Bone marrow (tissue), 2 donors: ENCODE measurements at places on chromosomes 13 and 19.

GRCh38 chr19:6241680-6242377 is 37.9 kb downstream of the MLLT1 start:
- no peak for DNase-seq

GRCh38 chr19:48858984-48859710 is 9.3 kb downstream of the PLEKHA4 start:
- peak; percentile 23 for DNase-seq

- no peak for DNase-seq
Measured at GRCh38 chr13:99422586-99423220, 78.6 kb upstream of the TM9SF2 start.

DNA sequence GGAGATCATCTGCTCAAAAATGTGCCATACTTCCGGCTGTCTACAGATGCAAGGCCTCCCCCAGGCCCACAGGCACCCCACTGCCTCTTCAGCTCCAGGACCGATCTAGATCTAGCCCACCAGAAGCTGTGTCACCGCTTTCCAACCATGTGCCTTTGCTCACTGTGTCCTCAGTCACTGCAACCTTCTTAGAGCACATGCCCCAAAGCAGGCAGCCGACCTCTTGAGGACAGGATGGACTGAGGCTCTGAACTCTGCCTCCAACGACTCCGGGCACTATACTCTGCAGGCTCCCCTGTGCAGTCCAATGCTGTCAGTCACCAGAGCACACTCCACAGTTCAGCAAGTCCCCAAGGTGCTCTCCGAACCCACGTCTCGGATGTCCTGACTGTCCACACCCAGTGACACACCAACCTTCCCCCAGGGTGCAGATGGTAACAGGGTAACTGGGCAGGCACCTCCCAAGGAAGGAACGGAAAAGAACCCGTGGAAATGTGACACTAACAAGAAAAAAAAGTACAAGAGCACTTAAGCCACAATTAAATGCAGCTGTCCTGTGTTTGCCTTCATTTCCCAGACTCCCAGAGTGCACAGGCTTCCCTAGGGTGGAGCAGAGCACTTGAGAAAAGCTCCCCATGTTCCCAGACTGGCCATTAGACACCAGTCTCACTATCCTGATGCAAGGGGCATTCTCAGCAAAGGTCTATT is 4.8 kb downstream of the STK24 start:
- no peak for DNase-seq

DNA sequence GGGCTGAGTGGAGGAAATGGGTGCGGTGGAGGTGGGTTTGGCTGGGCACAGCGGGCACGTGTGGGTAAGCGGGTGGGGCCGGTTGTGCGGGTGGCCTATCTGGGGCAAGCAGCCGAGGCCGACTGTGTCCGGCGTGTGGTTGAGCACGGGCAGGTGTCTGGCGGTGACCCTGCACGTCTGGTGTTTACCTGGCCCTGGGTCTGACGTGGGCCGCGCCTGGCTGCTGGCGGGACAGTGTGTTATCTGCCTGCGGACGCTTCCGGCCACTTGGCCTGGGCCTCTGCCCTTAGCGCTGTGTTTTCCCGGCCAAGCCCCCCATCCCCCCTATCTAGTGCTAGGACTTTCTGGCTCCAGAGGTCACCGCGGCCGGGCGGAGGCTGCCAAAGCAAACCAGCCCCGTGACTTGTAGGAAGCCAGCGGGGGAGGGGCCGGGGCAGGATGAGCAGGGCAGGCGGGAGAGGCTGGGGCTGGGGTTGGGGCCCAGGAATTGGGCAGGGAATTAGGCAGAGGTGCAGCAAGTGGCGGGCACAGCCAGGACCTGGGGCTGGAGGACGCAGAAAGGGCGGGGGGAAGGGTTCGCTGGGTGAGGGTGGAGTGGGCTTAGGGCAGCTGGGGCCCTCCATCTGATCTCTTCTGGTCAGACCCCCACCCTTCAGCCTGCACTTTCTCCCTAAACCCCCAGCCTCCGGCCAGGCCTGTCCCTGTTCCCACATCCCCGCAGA is 534 bp upstream of the HPN start:
- DNase-seq: no peak

DNA sequence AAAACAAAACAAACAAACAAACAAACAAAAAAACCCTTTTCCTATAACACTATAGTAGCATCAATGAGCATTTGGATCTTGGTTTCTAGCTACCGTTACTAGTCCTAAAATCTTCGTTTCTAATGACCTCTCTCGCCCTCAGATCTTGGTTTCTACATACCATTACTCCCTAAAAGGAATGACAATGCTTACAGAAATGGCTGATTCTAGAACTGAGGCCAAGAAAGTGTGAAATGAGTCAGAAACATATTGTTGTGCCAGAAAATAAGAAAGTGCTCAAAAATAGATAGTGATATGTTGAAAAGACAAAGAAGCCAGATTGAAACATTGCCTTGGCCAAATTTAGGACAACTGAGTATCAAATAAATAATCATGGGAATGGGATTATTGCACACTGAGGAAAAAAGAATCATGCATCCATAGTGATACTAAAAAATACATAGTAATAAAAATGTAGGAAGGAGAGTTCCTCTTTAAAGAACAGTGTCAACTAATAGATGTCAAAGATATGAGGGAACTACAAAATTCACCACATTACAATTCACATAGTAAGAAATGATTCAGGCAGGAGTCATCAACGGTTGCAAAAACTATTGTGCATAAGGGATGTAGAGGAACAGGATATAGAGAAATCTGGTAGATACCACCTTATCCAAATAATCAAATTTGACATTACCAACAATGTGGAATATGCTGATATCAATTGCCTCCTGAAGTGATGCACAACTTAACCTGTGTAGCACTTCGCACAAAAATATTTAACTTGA is 386.6 kb downstream of the DIAPH3 start:
- DNase-seq: no peak

DNA sequence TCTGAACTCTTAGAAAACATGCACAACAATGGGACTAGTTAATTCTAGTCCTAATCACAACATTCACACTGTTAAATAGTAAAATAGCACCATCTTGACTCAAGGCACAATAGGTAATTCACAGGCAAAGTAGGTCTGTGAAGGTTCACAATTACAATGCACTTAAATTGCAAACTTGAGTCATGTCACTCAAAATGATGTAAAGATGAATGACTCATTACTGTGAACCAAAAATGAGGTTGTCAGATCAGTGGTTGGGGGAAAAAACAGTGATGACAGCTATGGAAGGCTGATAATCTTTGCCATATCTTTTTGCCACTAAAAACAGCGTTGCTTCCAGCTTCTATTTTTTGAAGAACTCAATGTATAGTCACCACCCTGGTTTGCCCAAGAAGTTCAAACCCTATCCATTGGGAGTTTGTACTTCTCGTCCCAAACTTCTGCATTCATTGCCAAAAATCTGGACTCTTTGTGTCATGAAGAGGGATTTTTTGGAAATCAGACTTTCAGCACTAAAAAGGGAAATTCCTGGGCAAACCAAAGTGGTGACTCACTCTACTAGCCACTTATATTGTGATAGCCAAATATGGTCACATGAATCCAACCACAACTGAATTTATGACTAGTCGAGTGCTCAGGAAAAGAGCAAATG is 200.9 kb upstream of the TMTC4 start:
- no peak for DNase-seq

DNA sequence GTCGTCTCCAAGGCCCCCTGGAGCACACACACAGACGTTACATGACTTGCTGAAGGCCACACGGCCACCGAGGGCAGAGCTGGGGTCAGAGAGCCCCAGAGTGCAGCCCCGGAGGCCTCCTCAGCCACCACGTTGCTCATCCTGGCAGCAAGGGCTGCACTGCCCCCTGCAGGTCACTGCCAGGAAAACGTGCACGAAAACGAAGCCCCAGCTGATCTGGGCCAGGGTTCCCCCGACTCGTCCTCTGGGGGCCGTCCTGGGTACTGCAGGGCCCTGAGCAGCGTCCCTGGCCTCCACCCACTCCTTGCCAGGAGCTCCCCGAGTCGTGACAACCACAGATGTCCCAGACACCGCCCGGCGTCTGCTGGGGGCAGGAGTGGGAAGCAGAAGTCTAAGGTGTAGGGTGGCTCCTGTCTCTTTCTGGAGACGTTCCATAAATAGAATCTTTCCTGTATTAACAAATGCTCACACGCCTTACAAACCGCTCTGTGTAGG is 3.4 kb downstream of the TPGS1 start:
- peak; percentile 84 for DNase-seq

GRCh38 chr13:90615767-90616166 is 731.7 kb upstream of the MIR17HG start:
- no peak for DNase-seq

DNA sequence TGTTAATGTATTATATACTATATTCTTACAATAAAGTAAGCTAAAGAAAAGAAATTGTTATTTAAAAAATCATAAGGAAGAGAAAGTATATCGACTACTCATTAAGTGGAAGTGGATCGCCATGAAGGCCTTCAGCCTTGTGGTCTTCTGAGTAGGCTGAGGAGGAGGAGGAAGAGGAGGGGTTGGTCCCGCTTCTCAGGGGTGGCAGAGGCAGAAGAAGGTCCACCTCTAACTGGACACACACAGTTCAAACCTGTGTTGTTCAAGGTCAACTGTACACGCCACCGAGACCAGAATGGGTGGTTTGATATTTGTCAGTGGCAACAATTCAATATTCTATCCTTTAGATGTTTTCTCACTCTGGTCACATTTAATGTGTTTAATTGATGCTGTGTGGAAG is 67.2 kb downstream of the ALOX5AP start:
- no peak for DNase-seq

- DNase-seq: no peak
Measured at GRCh38 chr13:65112531-65112941, 2117.6 kb downstream of the PCDH9 start.

- DNase-seq: no peak
Measured at GRCh38 chr19:16660763-16661479, at the start of gene TMEM38A. Gene TMEM38A (plus strand): TSS chr19:16661139. CDS start chr19:16661218, 79 bp downstream.

DNA sequence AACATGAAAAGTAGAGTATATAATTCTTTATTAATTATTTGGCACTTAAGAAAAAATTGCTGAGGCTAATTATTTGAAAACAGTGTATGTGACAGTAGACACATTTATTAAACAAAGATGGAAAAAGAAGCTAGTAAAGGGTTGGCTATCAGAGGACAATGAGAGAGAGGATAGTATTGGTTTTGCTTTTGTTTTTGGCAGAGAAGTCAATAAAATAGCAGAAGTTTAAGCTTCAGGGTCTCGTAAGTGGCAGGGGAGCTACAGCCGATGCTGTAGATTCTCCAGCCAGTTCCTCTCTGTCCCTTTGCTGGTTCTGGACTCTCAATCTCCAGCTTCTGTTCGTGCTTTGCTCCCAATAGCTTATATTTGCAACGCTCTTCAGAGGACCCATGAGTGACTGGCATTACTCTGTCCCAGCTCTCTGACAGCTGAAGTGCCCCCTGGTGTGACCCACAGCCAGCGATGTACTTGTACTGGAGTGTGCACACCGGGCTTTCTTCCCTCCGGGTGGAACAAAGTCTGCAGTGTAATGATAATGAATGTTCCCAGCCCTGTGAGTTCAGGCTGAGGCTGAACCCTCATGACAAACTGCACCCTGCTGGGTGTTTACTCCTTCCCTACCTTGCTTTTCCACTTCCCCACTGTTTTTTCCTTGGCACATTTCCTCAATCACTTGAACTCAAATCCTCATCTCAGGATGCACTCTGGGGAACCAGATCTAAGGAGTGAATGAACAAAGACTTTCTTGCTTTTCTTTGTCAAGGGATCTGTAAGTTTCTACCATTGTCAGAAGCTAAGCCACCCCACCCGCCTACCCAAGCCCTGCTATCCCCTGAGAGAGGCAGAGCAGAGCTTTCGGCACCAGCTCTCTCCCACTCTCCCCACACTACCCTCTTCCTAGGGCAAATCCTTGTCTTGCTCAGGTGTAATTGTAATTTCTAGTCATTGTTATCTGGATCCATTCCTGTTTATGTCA is 254.8 kb downstream of the LHFPL6 start:
- DNase-seq: no peak

DNA sequence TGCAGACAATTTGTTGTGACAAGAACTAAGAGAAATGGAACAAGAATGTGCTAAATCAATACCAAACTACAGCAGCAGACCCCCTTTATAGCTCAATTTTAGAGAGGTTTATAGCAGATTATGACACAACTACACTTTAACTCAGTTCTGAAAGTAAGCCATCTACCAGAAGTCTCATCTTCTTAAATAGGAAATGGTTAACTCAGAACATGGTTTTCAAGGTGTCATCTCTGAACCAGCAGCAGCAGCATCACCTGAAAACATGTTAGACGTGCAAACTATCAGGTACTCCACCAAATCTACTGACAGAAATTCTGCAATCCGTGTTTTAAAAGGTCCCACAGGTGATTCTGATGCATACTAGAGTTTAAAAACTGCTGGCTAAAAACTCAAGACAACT is 6.8 kb downstream of the LHFPL6 start:
- no peak for DNase-seq

DNA sequence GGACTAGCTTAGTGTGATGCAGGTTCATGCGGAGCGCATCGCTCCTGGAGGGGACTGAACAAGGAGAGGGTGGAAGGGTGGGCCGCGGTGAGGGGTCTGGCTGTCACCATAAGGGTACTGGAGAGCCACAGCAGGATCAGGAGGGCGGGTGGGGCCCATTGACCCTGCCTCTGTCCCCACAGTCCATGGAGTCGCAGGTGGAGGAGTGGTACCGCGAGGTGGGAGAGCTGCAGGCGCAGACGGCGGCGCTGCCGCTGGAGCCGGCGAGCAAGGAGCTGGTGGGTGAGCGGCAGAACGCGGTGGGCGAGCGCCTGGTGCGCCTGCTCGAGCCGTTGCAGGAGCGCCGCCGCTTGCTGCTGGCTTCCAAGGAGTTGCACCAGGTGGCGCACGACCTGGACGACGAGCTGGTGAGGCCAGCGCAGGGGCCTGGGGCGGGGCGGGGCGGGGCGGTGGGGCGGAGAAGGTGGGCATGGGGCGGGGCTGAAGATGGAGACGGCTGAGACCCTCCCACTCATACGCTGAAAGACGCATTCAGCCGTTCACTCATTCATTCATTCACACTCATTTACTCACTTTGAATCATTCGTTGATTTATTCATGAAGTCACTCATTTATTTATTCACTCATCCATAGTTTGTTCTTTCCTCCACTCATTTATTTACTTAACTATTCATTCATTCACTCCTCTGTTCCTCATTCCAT is 27.5 kb upstream of the SHKBP1 start:
- no peak for DNase-seq

DNA sequence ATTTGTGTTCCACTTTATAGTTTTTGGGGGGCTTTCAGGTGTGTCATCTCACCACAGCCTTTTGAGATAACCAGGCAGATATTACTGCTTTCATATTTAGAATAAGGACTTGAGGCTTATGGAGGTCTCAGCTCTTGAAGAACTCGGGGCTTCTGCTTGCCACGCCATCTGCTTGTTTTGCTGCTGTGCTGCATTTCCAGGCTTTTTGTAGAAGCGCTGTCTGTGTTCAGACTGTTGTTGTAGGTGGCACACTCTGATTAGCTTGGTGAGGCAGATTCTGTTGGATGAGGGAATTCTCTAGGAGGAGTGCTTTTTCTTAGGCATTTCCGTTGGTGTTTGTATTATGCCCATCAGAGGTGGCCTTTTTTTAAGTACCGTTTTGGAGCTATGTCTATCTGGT is 57.2 kb downstream of the WASF3 start:
- no peak for DNase-seq
